ENCODE measurements at places on chromosomes 5 and 9.

GRCh38 chr9:6877671-6878161 is 119.9 kb downstream of the KDM4C start:
- no peak for DNase-seq

- DNase-seq = no peak
Measured at GRCh38 chr5:151153300-151153699, 4.3 kb downstream of the ANXA6 start.

GRCh38 chr9:130235558-130236435 is 29.8 kb upstream of the HMCN2 start:
- no peak for DNase-seq

- DNase-seq = no peak
Measured at GRCh38 chr5:73513996-73514395, 15.8 kb downstream of the BTF3 start.

- DNase-seq = no peak
Measured at GRCh38 chr5:148897842-148898241, 71.4 kb downstream of the ADRB2 start.
